CD4-positive, alpha-beta T cell treated with Interleukin-1 beta for 1 hour (primary cell): ENCODE measurements at places on chromosomes 12 and 14.

DNA sequence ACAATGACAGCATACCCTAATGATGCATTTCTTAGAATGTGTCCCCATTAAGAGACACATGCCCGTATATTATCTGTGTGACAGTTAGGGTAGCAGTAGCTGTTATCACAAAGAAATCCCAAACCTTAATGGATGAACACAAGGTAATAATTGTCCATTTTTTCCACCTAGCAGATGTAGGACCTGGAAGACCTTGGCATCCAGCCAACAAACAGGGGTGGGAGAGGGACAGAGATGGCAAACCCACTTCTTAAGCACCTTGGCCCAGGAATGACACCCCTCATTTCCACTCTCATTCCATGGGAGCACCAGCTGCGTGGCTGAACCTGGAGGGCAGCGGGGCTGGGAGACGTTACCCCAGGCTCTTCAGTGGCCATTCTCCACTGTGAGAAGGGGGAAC lies 679.0 kb downstream of the AACS start:
- DNase-seq: no peak

- no peak for DNase-seq
These were observed 161.2 kb downstream of the DAD1 start for GRCh38 chr14:22427771-22428231.

- no peak for DNase-seq
These were observed 179.7 kb downstream of the RGS6 start for GRCh38 chr14:72111911-72112310.

DNA sequence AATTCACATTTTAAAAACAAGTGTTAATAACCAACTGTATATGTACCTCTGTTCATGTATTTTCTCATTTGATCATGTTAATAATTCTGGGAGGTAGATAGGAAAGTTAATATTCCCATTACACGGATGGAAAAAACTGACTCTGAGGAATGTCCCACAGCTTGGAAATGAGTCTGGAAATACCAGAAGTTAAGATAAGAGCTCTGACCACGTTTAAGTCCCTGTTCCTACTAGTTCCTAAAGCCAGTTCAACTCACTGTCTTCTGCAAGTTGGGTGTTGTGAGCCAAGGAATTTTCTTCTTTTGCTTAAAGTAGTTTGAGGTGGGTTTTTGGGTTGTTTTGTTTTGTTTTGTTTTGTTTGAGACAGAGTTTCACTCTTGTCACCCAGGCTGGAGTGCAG lies 104.5 kb downstream of the TMEM30B start:
- no peak for DNase-seq

DNA sequence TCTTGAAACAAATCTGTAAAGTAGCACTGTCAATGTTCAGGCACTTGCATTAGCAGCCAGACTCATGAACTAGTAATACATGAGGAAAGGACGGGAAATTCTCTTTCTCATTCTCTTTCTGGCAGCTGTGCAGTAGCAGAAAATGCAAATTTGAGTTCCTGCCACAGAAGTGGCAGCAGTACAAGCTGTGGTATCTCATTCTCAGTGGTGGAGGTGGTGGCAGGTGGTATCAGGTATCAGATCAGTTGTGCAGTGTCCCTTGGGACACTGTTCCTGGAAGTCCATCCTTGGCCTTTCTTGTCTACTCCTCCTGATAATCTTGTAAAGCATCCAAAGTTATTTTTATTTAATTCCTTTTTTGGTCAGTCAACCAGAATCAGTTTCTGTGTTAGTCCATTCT lies 103.0 kb downstream of the C12orf42 start:
- DNase-seq: no peak

- DNase-seq: no peak
These were observed 30.4 kb downstream of the CAND1 start for GRCh38 chr12:67299526-67299925.

DNA sequence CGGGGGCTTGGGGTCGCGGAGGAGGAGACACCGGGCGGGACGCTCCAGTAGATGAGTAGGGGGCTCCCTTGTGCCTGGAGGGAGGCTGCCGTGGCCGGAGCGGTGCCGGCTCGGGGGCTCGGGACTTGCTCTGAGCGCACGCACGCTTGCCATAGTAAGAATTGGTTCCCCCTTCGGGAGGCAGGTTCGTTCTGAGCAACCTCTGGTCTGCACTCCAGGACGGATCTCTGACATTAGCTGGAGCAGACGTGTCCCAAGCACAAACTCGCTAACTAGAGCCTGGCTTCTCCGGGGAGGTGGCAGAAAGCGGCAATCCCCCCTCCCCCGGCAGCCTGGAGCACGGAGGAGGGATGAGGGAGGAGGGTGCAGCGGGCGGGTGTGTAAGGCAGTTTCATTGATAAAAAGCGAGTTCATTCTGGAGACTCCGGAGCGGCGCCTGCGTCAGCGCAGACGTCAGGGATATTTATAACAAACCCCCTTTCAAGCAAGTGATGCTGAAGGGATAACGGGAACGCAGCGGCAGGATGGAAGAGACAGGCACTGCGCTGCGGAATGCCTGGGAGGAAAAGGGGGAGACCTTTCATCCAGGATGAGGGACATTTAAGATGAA lies 630 bp downstream of the FOS start:
- DNase-seq: peak; percentile 71

DNA sequence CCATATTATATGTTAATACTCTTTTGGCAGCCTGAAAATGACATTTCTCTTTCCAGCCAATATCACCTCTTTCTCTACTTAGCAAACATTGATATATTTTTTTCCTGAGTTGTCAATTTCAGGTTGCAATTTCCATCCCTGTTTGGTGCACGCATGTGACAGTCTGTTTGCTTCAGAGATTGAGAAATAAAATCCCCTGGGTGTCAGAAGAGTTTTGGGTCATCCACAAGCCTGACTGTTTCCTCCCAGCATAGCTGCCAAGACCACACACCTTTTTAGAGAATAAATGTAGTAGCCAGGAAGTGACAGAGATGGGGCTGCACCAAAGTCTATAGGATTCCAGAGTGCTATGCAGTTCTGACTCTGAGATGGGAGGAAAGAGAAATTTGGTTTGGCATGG lies 144.9 kb upstream of the NOS1 start:
- no peak for DNase-seq

GRCh38 chr14:84197704-84198103 lies 1332.2 kb upstream of the FLRT2 start:
- no peak for DNase-seq

DNA sequence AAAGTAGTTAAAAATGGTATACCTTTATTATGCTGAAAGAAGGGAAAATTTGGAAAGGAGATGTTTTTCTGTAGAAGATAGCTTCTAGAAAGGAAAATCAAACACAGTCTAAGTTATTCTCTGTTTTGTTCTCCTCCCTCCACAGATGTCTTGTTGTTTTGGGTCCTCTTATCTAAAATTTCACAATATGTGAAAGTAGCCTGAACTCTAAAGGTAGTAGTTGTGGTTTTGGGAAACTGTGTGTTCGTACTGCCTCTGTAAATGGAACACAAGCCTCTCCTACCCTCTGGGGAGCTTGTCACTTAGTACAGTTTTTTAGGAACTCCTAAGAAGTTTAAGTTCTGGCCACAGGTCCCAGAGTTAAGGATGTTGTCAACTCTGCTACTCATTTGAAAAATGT lies 112.6 kb downstream of the CRADD start:
- DNase-seq: no peak

DNA sequence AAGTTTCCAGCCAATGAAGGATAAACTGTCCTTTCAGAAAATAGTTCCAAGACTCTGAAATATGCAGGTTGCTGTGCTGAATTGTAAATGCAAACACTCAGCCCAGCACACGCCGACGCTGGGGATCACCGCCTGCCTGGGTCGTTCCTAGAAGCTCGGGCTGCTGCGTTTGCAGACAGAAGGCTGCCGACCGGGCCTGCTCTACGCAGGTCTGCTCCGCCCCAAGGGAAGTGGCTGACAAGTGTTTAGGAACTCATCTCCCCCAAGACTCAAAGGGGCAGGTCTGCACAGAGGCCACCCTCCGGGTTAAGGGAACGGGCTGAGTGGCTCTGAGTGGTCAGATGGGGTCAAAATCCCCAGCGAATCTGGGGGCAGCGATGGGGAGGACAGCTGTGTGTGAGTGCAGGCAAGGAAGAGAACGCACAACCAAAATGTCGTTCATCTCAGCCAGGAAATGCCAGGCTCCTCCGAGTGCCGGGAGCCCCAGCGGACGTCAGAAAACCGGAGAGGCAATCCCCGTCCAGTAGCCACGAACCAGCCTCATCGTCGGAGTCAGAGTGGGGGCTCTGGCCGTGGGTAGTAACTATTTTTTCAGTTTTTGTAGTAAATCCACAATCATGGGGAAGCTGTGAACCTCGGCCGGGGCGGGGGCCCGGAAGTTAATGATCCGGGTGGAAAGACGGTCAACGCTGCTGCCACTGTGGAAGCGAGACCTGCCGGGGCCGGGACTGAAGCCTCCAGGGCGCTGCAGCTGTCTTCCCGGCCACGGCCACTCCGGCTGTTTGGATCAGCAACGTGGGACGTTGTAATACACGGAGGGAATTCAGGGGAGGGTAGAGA lies 6.0 kb downstream of the GALNT9 start:
- DNase-seq: no peak

- DNase-seq: no peak
These were observed 39.9 kb downstream of the MYO1H start for GRCh38 chr12:109387425-109388166.
